ENCODE measurements at places on chromosomes 4 and X.

DNA sequence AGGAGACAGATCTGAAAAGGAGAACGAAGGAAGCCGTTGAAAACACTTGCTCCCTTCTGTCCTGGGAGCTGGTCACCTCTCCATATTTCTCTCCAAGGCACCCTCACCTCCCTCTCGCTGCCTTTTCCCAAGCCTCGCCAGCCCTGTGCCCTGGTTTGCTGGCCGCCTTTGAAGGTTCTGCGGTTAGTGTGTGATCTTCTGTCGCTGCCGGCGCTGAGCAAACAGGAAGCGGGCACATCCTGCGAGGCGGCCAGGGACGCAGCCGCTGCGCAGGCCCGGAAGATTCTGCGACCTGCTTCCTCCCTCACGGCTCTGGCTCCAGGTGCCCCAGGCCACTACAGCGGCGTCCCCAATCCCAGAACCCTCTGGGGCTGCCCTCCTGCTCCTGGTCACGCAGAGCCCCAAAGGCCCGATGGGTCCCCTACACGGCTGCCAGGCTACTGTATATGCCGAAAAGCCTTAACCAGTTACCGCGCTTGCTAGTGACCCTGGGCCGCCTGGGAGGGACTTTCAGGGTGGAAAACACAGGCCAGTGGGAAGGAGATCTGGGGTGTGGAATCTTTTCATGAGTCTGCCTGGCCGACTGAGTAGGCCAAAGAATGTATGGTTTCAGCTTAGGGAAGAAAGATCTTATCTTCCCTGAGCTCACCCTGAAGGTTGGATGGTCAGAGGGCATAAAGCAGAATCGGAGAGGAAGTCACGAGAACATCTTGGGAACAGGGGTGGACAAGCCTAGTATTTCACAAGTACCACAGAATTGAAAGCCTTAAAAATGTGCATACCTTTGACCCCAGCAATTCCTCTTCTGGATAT lies 2.3 kb upstream of the SASH3 start:
- peak; percentile 83 for DNase-seq

DNA sequence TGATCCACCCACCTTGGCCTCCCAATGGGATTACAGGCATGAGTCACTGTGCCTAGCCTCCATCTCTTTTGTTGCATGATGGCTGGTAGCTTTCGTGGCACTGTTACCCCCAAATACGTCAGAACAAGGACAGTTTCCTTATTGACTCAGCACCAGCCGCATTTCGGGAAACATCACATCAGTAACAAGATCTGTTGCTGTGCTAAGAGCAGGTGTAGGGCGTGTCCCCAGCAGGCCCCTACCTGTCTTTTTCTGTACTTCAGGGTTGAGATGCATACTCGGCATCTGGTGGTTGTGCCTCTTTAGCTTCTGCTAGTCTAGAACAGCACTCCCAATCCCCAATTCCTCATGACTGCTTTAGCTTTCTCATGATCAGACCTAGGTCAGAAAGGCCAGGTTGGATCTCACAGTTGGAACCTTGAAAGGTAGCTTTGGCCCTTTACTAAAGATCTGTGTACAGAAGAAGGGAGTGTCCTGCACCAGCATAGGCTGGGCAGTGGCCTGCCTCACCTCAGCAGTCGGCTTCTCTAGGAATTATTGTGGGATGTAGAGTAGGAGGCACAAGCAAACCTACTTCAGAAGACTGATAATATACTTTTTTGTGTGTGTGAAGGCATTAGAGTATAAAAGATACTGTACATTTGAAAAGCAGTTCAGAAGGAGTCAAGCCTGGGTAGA lies 36.8 kb downstream of the NSD2 start:
- DNase-seq = no peak

DNA sequence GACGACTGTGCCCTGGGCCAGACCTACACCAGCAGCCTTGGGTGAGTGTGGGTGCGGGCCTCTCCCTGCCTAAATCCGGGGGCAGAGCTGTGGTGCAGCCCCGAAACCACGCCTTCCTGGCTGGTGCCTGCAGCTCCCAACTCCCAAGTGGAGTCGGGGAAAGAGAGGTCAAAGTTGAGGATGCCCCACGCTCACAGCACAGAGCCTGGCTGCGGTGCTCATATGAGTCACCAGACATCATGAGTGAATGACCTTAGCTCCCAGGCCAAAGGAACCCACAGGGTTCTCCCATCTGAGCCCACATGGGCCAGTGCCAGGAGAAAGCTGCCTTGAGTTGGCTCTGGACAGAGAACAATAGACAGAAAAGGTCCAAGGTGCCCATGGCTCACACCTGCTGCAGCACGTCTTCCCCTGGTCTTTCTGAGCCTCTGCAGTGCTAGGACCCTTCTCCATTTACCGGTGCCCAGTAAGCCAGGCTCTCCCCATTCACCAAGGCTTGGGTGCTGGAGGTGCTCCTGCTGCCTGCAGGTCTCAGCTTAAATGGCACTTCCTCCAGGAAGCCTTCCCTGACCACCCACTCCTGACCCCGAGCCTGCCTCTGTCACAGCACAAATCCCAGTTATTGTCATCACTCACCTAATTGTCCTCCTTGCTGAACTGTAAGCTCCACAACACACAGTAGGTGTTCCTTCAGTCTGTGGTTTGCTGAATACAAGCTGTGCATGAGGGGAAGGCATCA lies 224.2 kb downstream of the AFAP1 start:
- no peak for DNase-seq

- DNase-seq = no peak
Observed at GRCh38 chr4:54226404-54227255, 2.5 kb upstream of the PDGFRA start.

GRCh38 chr4:145539671-145540070 lies 58.0 kb downstream of the SMAD1 start:
- DNase-seq = no peak

- DNase-seq = no peak
Observed at GRCh38 chr4:173039617-173040577, 128.7 kb upstream of the GALNT7 start.

DNA sequence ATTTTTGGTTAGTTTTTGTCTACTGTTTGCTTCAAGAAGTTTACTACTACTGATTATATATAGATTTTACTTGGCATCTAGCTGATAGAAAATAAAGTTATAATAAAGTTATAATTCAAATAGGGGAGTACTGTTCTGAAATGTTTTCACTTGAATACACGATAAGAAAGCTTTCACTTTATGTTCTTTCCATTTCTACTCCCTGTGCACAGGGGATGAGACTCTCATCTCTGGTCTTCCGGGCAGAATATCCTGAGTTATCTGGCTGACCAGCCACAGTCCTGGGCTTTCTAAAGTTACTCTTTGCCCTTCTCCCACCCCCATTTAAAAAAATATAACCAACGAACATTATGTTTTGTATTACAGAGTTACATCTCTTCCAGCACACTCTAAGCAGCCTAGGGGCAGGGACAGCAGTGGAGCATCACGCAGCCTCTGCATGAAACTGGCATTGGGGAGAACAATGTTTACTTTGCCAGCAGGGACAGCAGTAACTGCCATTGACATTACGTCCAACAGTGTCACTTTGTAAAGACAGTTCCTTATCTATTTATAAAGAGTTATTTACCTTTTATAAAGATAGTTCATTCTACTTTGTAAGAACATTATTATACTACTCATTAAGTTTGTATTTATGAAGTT lies 64.3 kb downstream of the METTL14 start:
- no peak for DNase-seq

- DNase-seq = peak; percentile 19
Observed at GRCh38 chr4:128560754-128561495, 248.6 kb upstream of the JADE1 start.

Measured in HT-29 (cell line).